HFFc6 (cell line): ENCODE measurements at places on chromosomes 16 and 17.
A peak's percentile ranks its signal among the peaks of the same experiment; 100 is the strongest.

GRCh38 chr17:70901870-70902269, 732.5 kb downstream of the KCNJ2 start:
- peaks cover 12% of the 10 kb centered on the region for H3K36me3 ChIP-seq
- H3K4me1 ChIP-seq = peaks cover 24% of the 10 kb centered on the region
- H3K4me3 ChIP-seq = no peak overlapping the region
- H3K27me3 ChIP-seq = no peaks in the 10 kb centered on the region
- H3K27ac ChIP-seq = no peak overlapping the region

GRCh38 chr16:29881050-29881449, 18.0 kb upstream of the CDIPT start:
- peaks cover 5% of the 10 kb centered on the region; the same call in 1 of the 2 replicates for H3K36me3 ChIP-seq
- DNase-seq = no peak
- no peak overlapping the region for H3K4me3 ChIP-seq
- peaks cover 9% of the 10 kb centered on the region; the same call in 1 of the 2 replicates for H3K4me1 ChIP-seq
- no peak overlapping the region for H3K27ac ChIP-seq

GRCh38 chr17:62619417-62620155, 7.9 kb upstream of the MRC2 start:
- H3K36me3 ChIP-seq = peaks cover 7% of the 10 kb centered on the region; the same call in 1 of the 2 replicates
- H3K4me1 ChIP-seq = peaks cover 22% of the 10 kb centered on the region
- H3K27ac ChIP-seq = no peak overlapping the region
- no peak for DNase-seq
- no peak overlapping the region for H3K4me3 ChIP-seq
- peaks cover 6% of the 10 kb centered on the region for H3K27me3 ChIP-seq

- H3K27ac ChIP-seq = peak overlapping the region; percentile 44
- no peak for DNase-seq
- no peak overlapping the region for H3K4me3 ChIP-seq
- H3K36me3 ChIP-seq = peaks cover 5% of the 10 kb centered on the region; the same call in 1 of the 2 replicates
- peaks cover 56% of the 10 kb centered on the region for H3K4me1 ChIP-seq
These were observed 34.5 kb downstream of the ABCC12 start for GRCh38 chr16:48121276-48121675.

- H3K27ac ChIP-seq = peak overlapping the region; percentile 86
- peaks cover 2% of the 10 kb centered on the region; the same call in 1 of the 2 replicates for H3K27me3 ChIP-seq
- H3K36me3 ChIP-seq = no peaks in the 10 kb centered on the region
- peak; percentile 91 for DNase-seq
These were observed 30.8 kb upstream of the CRISPLD2 start for GRCh38 chr16:84788920-84789391.

- H3K27ac ChIP-seq = no peak overlapping the region
- H3K4me1 ChIP-seq = peaks cover 21% of the 10 kb centered on the region
- H3K4me3 ChIP-seq = no peak overlapping the region
- H3K27me3 ChIP-seq = peaks cover 14% of the 10 kb centered on the region
- DNase-seq = no peak
- H3K36me3 ChIP-seq = no peaks in the 10 kb centered on the region
These were observed 2.9 kb downstream of the ARSG start for GRCh38 chr17:68294196-68294555.

- H3K4me1 ChIP-seq = peaks cover 52% of the 10 kb centered on the region
- peaks cover 14% of the 10 kb centered on the region for H3K36me3 ChIP-seq
- H3K27ac ChIP-seq = no peak overlapping the region
- H3K4me3 ChIP-seq = no peak overlapping the region
- DNase-seq = no peak
These were observed 104.6 kb downstream of the OR1D5 start for GRCh38 chr17:2958706-2959222.

- H3K27me3 ChIP-seq = no peaks in the 10 kb centered on the region
- H3K4me1 ChIP-seq = peaks cover 4% of the 10 kb centered on the region; the same call in 1 of the 2 replicates
- H3K4me3 ChIP-seq = 0 out of 2 replicates have a peak overlapping the region, but pooled peaks have one; percentile 21
- no peaks in the 10 kb centered on the region for H3K36me3 ChIP-seq
These were observed 30.0 kb downstream of the TBC1D16 start for GRCh38 chr17:80005360-80006338.

GRCh38 chr17:27424941-27425340, 31.3 kb upstream of the KSR1 start:
- no peaks in the 10 kb centered on the region for H3K36me3 ChIP-seq
- DNase-seq = no peak
- H3K4me1 ChIP-seq = 0 out of 2 replicates have a peak, but pooled peaks cover 5% of the 10 kb centered on the region

- H3K4me3 ChIP-seq = peak overlapping the region; percentile 31; the same call in 1 of the 2 replicates
- H3K27ac ChIP-seq = no peak overlapping the region
- peaks cover 57% of the 10 kb centered on the region for H3K27me3 ChIP-seq
- H3K4me1 ChIP-seq = no peaks in the 10 kb centered on the region
These were observed 88.2 kb downstream of the IRF8 start for GRCh38 chr16:85986931-85987749.

- no peaks in the 10 kb centered on the region; the same call in 1 of the 2 replicates for H3K27me3 ChIP-seq
- peaks cover 15% of the 10 kb centered on the region for H3K4me1 ChIP-seq
- DNase-seq = peak; percentile 82
- H3K27ac ChIP-seq = no peak overlapping the region
- peaks cover 4% of the 10 kb centered on the region; the same call in 1 of the 2 replicates for H3K36me3 ChIP-seq
- no peak overlapping the region for H3K4me3 ChIP-seq
These were observed 2.4 kb downstream of the MATCAP1 start for GRCh38 chr16:67181346-67181745.

GRCh38 chr16:28301154-28301553, 8.8 kb downstream of the SBK1 start:
- H3K36me3 ChIP-seq = no peaks in the 10 kb centered on the region
- no peaks in the 10 kb centered on the region for H3K4me1 ChIP-seq
- peaks cover 19% of the 10 kb centered on the region for H3K27me3 ChIP-seq
- no peak overlapping the region for H3K4me3 ChIP-seq

DNA sequence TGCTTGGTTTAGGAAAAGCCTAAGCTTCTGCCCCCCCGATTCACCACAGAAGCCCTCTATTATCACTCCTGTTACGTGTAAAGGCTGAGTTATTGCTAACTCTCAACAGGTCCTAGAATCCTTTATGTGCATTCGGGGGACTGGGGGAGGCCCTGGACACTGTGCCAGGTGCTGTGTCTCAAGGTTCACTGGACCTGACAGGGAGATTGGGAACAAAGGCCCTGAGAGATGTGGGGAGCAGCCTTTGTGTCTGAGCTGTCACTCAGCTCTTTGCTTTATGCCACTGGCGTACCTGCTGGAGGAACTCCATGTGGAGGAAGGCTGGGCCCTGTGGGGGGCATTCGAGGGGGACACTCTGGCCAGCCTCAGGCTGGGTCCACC, 65.9 kb downstream of the METRNL start:
- no peak overlapping the region for H3K27ac ChIP-seq
- H3K4me1 ChIP-seq = peaks cover 17% of the 10 kb centered on the region
- no peak for DNase-seq
- peaks cover 12% of the 10 kb centered on the region for H3K27me3 ChIP-seq
- H3K4me3 ChIP-seq = no peak overlapping the region

- peaks cover 10% of the 10 kb centered on the region for H3K36me3 ChIP-seq
- peaks cover 35% of the 10 kb centered on the region for H3K27me3 ChIP-seq
These were observed 8.0 kb downstream of the TRAF4 start for GRCh38 chr17:28751600-28752366.

DNA sequence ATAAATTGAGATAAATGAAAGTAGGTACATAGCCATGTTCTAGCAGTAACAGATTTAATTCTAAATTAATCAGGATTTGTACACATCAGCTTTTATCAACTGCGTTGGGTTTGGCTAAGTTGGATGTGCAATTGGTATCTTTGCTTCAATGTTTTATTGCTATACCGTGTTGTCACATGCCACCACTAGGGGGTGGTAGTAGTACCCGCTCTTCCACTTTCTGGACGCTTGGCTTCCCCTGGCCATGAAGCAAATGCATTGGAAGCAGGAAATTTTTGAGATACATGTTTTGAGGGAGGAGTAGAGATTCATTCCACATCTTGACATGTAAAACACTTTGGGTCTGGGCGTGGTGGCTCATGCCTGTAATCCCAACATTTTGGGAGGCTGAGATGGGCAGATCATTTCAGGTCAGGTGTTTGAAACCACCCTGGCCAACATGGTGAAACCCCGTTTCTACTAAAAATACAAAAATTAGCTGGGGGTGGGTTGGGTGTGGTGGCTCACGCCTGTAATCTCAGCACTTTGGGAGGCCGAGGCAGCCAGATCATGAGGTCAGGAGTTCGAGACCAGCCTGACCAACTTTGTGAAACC, 58.6 kb downstream of the EMP2 start:
- peaks cover 8% of the 10 kb centered on the region for H3K4me1 ChIP-seq
- H3K27ac ChIP-seq = no peak overlapping the region
- peak; percentile 56 for DNase-seq
- no peak overlapping the region for H3K4me3 ChIP-seq
- no peaks in the 10 kb centered on the region for H3K36me3 ChIP-seq
- no peaks in the 10 kb centered on the region; the same call in 1 of the 2 replicates for H3K27me3 ChIP-seq

- peaks cover 34% of the 10 kb centered on the region for H3K36me3 ChIP-seq
- H3K27ac ChIP-seq = peak overlapping the region; percentile 93
- H3K4me1 ChIP-seq = peaks cover 22% of the 10 kb centered on the region
- H3K27me3 ChIP-seq = no peaks in the 10 kb centered on the region
- no peak for DNase-seq
These were observed 49.3 kb upstream of the CDR2 start for GRCh38 chr16:22423716-22424115.

- no peak overlapping the region for H3K27ac ChIP-seq
- peaks cover 4% of the 10 kb centered on the region; the same call in 1 of the 2 replicates for H3K36me3 ChIP-seq
- H3K4me1 ChIP-seq = no peaks in the 10 kb centered on the region
- H3K27me3 ChIP-seq = no peaks in the 10 kb centered on the region
- DNase-seq = no peak
These were observed 379.5 kb upstream of the TOM1L1 start for GRCh38 chr17:54521137-54521536.
